ENCODE measurements at places on chromosomes 3 and 15.

DNA sequence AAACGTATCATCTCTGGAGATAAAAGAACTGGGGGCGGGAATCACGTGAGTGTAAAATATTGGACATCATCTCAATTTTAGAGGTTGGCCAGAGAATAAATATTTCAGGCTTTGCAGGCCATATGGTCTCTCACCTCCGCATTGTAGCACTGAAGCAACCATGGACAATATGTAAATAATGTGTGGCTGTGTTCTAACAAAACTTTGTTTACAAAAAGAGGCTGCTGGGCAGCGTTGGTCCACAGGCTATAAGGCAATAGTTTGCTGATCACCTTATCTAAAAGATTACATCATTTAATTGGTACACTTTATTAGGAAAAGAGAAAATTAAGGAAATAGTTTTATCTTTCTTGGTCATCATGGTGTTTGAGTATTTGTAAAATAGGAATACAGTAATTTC is 22.5 kb upstream of the SHC4 start:
- DNase-seq: no peak

- DNase-seq: no peak
These were observed 30.8 kb upstream of the RPN1 start for GRCh38 chr3:128681369-128681829.

GRCh38 chr15:97745481-97746071 is 214.9 kb upstream of the ARRDC4 start:
- DNase-seq: no peak

DNA sequence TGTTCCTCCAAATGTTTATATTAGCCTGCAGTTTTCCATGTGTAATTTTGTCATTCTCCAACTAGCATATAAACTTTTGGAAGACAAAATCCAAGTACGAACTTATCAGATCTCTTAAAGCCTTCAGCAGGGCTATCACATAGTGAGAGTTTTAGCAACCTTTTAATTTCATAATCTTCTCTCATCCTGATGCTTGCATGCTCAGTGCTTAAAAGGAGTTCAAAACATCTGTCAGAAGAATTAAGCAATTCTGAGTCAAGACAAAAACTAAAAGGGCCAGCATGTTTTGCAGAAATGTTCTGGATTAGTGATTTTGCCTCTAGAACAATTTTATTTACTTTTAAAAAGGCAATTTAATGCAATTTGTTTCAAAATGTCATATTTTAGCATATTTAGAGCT is 73.4 kb upstream of the SLC2A2 start:
- no peak for DNase-seq

GRCh38 chr15:39919748-39920509 is at the start of gene GPR176:
Gene GPR176 (minus strand): TSS chr15:39920266. CDS start chr15:39920026, 240 bp downstream.
- DNase-seq: peak; percentile 81

DNA sequence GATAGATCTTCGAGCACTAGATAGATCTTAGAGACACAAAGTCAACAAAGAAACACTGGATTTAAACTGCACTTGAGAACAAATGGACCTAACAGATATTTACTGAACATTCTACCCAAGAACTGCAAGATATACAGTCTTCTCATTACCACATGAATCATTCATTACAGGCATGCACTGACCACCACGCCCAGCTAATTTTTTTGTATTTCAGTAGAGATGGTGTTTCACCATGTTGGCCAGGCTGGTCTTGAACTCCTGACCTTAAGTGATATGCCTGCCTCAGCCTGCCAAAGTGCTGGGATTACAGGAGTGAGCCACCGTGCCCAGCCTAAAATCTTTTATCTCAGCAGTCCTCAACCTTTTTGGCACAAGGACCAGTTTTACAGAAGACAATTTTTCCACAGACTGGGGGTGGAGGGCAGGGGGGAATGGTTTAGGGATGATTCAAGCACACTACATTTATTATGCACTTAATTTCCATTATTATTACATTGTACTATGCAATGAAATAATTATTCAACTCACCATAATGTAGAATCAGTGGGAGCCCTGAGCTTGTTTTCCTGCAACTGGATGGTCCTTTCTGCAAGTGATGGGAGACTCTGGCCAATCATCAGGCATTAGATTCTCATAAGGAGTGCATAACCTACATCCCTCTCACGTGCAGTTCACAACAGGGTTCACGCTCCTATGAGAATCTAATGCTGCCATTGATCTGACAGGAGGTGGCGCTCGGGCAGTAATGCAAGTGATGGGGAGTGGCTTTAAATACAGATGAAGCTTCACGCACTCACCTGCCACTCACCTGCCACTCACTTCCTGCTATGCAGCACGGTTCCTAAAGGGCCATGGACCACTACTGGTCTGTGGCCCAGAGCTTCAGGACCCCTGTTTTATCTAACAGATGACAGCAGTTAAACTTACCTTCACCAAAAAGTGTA is 21.7 kb downstream of the CSNK1G1 start:
- DNase-seq: no peak

Data from umbilical cord (tissue), 2 donors.